ENCODE measurements at places on chromosomes 6 and 20. TPM values are rescaled to one million over a fixed set of nuclear protein-coding genes. Genes with fewer than 3 reads are reported as not detected.

DNA sequence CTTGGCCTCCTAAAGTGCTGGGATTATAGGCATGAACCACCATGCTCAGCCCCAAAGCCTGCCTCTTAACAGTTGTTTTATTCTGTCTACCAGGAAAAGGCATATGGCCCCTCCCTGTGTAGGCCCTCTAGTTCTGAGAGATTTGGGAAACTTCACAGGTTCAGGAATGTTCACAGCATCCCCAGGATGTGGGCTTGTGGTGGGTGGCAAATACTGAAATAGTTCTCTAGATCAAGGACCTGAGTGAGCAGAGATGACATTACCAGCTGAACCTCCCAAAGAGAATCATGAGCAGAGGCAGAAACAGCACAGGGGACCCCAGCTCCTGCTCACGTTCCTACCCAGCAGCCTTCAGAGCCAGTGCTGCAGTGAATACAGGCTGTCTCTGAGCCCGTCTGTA is 99.6 kb downstream of the SSR1 start:
- no peak for DNase-seq

DNA sequence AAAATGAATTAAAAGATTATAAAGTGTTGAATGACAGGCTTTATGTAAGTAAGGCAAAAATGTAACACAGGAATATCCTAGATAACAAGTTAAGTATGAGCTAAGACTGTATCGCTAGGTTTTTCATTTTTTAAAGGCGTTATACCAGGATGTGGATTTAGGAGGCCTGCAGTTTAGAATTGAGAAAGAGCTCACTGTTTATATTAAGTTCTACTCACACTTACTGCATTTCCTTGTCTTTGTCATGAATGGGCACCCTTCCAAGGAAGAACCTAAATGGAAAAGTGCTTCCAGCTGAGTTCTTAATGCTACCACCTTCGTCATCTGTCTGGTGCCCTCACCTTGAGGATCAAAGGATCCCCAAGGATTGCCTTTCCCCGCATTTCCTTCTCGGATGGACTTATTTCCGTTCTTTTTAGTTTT is 148.7 kb downstream of the SOX4 start:
- no peak for DNase-seq

- DNase-seq: no peak
Measured at GRCh38 chr6:167898673-167899311, 72.1 kb downstream of the AFDN start.

- no peak for DNase-seq
Measured at GRCh38 chr20:17938871-17939619, 29.5 kb downstream of the SNX5 start.

- DNase-seq: no peak
Measured at GRCh38 chr20:32858189-32858588, 534 bp upstream of the EFCAB8 start.

DNA sequence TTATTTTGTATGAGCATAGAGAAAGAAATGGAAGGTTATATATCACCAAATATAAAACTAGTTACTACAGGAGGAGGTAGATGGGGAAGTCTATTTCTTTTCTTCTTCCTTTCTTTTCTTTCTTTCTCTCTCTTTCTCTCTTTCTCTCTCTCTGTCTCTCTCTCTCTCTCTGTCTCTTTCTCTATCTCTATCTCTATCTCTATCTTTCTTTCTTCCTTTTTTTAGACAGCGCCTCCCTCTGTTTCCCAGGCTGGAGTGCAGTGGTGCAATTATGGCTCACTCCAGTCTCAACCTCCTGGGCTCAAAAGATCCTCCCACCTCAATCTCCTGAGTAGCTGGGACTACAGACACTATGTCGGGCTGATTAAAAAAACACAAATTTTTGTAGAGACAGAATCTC is 10.2 kb upstream of the SGK1 start:
- DNase-seq: no peak

PRRT1 gene
- 0.42 TPM for total RNA-seq
